ENCODE measurements at places on chromosomes 7 and 10.

DNA sequence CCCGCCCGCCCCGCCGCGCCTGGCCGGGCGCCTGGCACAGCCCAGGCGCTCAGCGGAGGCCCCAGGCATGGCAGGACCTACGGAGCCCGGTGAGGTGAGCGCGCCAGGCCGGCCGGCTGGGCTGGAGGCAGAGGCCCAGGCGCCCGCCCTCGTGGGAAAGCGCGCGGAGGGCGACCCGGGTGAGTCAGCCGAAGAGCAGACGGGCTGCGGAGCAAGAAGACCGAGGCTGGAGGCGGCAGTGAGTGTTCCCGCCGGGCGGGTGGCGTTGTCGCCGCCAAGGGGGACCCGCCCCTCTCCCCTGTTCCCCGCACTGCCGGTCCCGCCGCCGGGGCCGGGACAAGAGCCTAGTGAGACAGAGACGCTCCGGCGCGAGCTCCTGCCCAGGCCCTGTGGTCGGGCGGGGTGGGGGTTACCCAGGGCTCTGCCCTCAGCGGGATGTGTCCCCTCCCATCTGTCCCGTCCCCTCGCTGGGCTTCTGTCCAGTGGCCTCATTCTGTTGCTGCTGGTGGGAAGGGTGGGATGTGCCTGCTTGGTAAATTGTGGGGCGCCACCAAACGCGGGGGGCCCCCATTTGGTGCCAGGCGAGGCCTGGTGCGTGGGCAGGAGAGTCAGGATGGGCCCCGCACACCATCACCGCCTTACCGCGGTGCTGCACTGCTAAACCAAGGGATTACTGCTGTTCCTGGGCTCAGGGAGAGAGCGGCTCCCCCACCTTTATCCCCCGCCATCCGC, 17.0 kb upstream of the NODAL start:
- DNase-seq: no peak

DNA sequence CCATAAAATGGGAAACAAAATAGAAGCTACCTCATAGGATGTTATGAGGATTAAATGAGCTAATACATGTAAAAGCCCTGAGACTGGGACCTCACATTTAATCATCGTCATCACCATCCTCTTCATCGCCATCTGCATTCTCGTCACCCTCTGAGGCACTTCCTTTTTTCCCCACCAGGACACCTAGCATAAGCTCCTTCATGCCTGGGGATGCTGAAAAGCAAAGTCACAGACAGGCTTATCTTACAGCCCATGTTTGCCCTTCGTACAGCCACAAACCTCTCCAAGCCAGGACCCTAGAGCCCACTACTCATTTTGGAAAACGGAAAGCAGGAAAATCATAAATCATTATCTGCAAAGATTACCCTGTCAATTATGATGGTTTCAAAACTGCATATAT, 249.6 kb downstream of the GPAM start:
- no peak for DNase-seq

DNA sequence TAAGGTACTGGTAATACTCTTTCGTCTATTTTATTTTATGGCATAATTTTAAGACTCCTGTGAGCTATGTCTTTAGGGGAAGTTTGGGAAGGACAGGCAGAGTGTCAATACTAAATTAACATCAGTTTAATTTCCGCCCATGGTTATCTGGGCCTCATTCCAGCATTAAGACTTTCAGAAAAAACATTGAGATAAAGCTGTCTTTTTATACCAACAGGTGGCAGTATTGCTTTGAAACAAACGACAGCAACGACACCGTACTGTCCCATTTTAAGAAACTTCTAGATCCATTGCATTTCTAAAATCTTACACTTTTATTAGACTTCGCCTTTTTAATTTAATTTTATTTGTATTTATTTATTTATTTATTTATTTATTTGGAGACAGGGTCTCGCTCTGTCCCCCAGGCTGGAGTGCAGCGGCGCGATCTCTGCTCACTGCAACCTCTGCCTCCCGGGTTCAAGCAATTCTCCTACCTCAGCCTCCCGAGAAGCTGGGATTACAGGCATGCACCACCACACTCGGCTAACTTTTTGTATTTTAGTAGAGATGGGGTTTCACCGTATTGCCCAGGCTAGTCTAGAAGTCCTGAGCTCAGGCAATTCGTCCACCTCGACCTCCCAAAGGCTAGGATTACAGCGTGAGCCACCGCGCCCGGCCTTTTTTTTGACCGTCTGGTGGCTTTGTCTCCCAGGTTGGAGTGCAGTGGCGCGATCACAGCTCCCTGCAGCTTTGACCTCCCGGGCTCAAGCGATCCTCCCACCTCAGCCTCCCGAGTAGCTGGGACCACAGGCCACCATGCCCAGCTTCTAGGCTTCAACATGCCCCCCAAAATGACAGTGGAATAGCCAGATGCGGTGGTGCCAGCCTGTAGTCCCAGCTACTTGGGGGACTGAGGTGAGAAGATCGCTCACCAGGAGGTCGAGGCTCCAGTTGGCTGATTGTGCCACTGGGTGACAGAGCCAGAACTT, 78.7 kb upstream of the C1GALT1 start:
- no peak for DNase-seq

DNA sequence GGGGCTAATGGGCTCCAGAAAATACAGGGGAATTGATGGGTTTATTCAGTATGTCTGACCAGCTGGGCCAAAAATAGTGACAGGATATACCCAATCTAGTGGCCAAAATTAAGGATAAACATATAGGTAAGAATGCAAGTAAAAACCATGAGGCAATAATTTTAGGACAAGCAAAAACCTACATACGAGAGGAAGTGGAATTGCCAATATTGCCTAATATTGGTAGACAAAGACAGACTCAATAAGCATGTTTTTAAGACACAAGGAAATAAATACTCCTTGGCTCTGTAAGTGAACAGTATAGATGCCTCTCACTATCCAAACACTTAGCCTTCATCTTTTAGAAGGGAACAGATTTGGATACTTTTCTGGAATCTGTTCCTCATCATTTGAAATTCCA, 51.0 kb downstream of the ATXN7L1 start:
- no peak for DNase-seq

- DNase-seq: no peak
Observed at GRCh38 chr7:120400806-120401455, 128.0 kb downstream of the KCND2 start.

- no peak for DNase-seq
Observed at GRCh38 chr10:22338185-22338900, 7.0 kb upstream of the SPAG6 start.

DNA sequence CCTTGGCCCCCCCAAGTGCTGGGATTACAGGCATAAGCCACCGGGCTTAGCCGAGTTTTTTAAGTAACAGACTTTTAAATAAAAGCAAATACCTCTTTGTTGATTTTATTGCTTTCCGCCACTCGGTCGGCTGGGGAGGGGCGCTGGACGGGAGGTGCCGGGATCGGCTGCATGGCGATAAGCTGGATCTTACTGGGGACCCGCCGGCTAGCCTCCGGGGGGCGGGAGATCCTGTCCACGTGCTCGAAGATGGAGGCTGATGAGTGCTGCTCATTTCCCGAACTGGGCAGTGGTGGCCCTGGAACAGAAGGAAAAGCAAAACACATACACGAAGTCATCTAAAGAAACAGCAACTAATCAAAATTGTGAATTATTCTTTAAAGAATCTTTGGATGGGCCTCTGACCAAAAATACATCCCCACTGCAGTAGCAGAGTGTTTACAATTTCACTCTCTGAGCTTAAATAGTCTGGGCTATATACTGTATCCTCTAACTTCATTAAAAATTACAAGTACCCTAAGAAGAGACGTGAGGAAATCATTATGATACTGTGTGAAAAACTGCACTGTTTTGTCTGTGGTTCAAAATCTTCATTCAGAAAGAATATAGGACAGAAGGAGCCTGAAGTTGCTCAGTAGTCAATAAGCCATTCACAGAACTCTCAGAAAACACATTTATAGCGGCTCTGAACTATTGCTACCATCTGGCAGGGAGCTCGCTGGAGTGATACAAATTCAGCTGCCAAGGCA, 73.2 kb upstream of the ATP6V0A4 start:
- DNase-seq: no peak

DNA sequence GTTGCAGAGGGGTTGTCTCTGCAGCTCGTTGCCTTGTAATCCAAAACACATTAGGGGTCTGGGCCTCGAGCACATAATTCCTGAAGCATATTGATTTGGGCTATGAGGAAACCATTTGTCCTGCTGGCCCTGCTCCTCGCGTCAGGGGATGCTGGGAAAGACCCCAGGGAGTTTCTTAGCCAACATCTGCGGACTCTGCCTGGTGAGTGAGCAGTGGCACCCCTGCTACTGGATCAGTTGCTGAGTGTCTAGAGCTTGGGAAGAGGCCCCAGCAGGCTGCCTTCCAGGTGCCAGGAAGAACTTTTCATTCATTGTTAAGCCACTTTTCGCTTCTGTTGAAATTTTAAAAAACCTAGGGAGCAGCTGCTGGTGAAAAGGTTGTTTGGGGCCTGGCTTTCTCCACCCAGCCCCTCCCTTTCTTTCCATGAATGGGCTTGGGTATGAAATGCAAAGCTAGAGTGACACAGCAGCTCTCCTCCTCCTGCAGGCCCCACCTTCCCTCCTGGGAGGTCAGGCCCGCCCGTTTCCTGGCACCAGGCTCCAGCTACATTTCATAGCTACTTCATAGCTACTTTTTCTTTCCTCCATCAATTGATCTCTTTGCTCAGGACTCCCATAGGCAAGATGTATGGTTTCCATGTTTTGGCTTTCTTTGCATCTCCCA, 26.8 kb downstream of the TACR2 start:
- DNase-seq: no peak

DNA sequence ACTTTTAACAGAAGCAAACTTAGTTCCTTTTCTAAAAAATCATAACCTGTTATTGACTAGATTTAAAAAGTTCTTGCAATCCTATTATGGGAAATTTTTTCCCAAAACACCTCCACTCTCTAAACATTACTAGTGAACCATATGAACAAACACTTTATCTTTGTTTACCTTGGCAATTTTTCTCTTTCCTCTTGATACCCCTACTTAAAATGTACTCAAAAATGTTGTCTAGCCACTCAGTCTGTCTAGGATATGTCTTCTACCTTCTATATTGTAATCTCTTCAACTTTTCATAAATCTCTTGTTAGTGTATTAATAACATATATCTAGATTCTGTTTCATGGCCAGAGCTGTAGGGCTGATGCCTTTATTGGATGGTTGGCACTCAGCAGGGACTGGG, 630.0 kb upstream of the GRM3 start:
- DNase-seq: no peak

GRCh38 chr10:69421611-69422308, 5.0 kb upstream of the TACR2 start:
- no peak for DNase-seq

- no peak for DNase-seq
Observed at GRCh38 chr7:1485156-1485555, 19.0 kb downstream of the INTS1 start.

GRCh38 chr7:33922820-33923219, 17.5 kb downstream of the BMPER start:
- DNase-seq: no peak

GRCh38 chr7:127473409-127473808, 80.9 kb upstream of the ZNF800 start:
- no peak for DNase-seq

DNA sequence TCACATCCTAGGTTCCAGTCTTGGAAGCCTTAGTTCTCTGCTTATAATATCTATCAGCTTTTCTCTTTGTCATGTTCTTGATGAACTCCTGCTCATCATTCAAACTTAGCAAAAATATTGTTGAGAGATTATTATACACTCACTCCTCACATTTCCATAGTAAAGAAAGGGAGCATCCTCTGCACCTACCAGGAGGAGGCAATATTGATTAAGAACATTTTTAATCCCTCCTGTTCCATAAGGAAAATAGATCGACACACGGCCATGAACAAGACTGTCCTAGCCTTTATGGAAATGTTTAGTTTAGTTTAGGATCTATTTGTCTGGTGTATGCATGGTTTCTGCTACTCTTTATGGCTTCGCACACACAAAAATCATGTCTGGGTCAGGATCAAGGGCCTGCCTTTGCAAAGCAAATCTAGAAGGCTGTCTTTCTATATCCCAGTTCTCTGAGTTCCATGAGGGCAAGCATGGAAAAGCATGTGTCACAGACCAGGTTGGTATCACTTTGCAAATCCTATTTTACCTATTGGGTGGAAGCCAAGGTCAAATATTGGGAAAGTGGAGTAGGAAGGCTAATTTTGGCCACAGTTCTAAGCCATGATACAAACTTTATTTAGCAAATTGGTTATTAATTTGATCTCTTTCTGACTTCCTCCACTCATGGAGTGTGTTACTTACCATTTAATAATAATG, 164.4 kb downstream of the MDFIC start:
- no peak for DNase-seq

- DNase-seq: no peak
Observed at GRCh38 chr7:105136221-105136620, 122.2 kb downstream of the KMT2E start.

DNA sequence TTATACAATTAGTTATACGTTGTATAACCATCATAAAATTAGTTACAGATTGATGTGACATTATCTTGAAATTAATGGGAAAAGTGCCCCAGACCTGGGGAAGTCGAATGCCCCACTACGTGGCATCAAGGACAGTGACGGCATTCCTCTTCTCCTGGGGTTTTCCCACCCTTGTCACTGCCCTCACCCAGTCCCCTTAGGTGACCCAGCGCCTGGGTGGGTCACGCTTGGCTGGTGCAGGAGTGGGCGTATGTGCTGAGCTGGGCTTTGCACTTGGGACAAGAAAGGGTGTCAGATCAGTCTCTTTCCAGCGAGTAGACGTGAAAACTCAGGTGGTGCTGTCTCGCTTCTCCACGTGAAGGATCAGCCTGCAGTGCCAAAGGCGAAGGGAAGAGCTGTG, 7.6 kb downstream of the FOXK1 start:
- DNase-seq: no peak

DNA sequence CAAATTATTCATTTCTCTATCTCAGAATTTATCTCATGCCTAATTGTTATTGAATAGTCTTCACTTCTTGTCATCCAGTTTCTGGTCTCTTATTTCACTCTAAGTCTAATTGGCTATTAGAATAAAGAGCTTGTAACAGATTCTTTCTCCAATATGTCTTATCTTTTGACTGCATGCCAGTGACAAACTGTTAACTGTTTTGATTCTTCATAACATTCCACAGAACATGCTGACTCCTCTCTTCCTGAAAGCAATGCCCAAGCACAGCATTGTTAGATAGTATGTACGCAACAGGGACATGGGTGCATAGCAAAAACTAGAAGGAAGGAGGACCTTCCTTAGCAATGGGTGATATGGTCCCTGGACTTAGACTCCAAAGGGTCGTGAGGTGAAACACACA, 65.4 kb downstream of the TRUB1 start:
- no peak for DNase-seq

GRCh38 chr10:95588025-95588424, 26.9 kb upstream of the SORBS1 start:
- no peak for DNase-seq

- DNase-seq: no peak
Observed at GRCh38 chr7:156255635-156256034, 384.9 kb upstream of the RNF32 start.

- no peak for DNase-seq
Observed at GRCh38 chr10:17479015-17479615, 24.7 kb upstream of the ST8SIA6 start.

GRCh38 chr7:144908943-144909556, 73.2 kb upstream of the TPK1 start:
- DNase-seq: no peak

GRCh38 chr7:98133621-98134303, 27.1 kb downstream of the LMTK2 start:
- DNase-seq: no peak
